Smooth muscle cell of the pulmonary artery (primary cell): ENCODE measurements at places on chromosomes 3 and 15. TPM values are rescaled to one million over a fixed set of nuclear protein-coding genes. Genes with fewer than 3 reads are reported as not detected.

MNS1 gene
- 0.30 and 2.3 TPM in 2 replicates for total RNA-seq

KLHDC8B gene
- 26.8 and 31.7 TPM in 2 replicates for total RNA-seq

SRGAP3 gene
- 2.8 and 7.6 TPM in 2 replicates for total RNA-seq

GOLGA8S gene
- 0.07 and 0.10 TPM in 2 replicates for total RNA-seq

OR5H6 gene
- total RNA-seq = not detected in 2 replicates
